Foreskin keratinocyte (primary cell): ENCODE measurements at places on chromosomes 7 and 10. TPM values are rescaled to one million over a fixed set of nuclear protein-coding genes. Genes with fewer than 3 reads are reported as not detected.

The SNCG gene
- 1.5 and 1.7 TPM in 2 replicates for total RNA-seq

GRCh38 chr7:3282457-3282856 lies 18.6 kb upstream of the SDK1 start:
- no peak for DNase-seq

The PSMG3 gene
- total RNA-seq: 56.4 and 59.7 TPM in 2 replicates

- no peak for DNase-seq
Measured at GRCh38 chr10:369221-369683, 234.0 kb downstream of the ZMYND11 start.

The SEMA4G gene
- 0.99 and 1.1 TPM in 2 replicates for total RNA-seq

GRCh38 chr10:36493516-36493880 lies 631.9 kb upstream of the ANKRD30A start:
- DNase-seq: peak; percentile 63

- peak; percentile 28 for DNase-seq
Measured at GRCh38 chr10:108090476-108091215, 926.1 kb upstream of the SORCS1 start.
